ENCODE measurements at places on chromosomes 16 and 17. TPM values are rescaled to one million over a fixed set of nuclear protein-coding genes. Genes with fewer than 3 reads are reported as not detected.

DNA sequence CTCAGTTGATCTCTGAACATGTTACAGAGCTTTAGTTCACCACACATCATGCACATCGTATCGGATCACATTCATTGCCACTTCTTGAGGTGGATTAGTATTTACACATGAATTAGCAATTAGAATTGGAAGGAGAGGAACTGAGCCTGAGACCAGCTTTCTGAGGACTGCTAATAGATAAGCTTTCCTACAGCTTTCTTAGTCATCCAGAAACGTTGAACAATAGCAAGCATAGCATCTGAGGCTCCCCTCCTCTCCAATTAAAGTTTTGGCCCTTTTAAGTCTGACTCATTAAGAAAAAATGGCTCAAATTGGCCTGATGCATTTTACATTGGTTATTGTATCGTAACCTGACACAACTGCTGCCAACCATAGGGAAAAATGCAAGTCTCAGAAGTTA lies 1130.4 kb downstream of the CDH8 start:
- no peak for DNase-seq

DNA sequence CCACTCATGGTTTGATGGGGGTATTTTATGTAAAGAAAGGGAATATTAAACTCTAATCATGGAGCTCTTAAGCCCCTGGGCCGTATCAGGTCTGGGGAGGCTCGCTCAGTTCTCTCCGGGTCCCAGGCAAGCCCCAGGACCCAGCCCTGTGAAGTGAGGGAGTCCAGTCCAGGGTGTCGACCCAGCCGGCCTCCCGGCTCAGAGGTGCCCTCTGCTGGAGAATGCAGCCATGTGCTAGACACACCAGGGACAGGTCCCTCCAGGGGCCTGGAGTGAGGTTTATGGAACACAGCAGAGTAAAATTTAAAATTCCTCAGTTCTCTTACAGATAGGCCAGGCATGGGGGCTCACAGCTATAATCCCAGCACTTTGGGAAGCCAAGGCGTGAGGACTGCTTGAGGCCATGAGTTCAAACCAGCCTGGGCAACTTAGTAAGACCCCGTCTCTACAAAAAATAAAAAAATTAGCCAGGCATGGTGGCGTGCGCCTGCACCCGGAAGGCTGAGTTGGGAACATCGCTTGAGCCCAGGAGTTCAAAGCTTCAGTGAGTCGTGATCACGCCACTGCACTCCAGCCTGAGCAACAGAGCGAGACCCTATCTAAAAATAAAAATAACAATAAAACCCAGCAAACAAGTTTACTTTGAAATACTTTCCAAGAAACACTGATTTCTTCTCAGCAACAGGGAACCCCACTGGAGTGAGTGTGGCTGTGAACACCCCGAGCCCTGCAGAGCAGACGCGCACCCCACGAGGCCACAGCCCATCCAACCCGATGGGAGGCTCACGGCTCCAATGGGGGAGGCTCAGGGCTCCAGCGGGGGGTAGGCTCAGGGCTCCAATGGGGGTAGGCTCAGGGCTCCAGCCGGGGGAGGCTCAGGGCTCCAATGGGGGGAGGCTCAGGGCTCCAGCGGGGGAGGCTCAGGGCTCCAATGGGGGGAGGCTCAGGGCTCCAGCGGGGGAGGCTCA lies 72.2 kb downstream of the ZNF778 start:
- peak; percentile 52 for DNase-seq

DNA sequence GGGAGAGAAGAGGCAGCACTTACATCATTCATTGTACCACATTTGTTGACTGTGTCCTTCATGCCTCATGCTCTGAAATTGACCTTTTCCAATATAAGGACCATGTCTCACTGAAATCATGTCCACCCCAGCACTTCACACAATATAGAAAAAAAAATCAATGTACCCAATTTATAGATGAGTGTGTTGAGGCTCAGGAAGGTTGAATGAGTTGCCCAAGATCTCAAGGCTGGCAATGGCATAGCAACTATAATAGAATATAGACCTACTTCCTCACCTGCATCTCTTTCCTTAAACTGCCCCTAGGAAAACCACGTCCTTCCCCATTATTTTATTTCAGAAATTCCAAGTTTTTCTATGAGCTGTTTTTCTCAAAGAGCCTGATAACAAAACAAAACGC lies 912 bp upstream of the VAT1L start:
- no peak for DNase-seq

DNA sequence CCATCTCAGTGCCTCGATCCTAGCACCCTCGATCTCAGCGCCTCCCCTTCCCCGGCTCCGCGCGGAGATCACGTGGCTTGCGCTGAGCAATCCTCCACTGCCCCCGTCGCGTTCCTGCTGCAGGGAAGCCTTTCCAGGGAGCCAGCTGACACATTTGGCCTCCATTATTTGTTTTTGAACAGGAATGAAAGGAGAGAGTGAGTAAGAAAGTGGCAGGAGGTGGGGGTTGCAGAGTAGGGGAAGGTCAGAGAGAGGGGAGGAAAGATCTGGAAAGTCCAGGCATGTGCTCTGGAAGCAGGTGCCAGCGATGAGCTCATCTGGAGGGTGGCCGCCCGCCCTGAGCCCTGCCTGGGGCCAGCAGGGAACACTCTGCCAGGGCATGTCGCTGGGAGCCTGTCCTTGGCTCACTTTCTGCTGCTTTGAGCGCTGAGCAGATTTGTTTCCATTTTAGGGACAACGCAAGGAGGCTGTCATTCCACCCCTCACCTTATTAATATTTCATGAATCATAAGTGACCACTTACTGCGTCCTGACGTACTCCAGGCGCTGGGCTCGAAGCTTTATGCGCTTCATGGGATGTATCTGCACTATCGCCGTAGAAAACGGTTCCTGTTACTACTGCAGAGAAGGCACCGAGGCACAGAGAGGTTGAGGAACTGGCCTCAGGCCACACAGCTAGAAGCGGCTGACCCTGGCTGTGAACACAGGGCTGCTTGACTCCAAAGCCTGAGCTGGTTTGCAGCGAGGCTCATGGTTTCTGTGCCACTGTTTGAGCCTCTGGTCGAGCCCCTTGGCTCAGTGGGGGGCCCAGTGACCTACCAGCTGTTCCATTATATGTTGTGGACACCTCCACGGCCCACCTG lies 283.1 kb downstream of the SEC14L1 start:
- DNase-seq: peak; percentile 92

- no peak for DNase-seq
These were observed 14.3 kb downstream of the JUP start for GRCh38 chr17:41772218-41772585.

DNA sequence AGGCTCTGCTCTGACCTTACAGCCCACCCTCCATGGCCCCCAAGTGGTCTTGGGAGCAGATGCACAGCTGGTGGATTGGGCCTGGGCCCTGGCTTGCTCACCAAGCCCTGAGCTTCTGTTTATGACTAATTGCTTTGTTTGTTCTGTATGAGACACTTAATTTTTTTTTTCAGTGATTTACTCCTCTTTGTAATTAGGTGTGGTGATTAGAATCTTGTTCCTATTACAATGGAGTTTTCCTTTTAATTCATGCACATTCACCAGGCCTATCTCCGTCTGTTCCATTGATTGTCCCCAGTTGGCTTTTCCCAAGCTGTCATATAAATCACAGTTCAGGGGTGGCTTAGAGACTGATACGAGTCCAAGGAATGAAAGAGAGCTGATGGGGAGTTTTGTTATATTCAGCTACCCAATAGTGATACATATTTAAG lies 242.3 kb downstream of the CCDC182 start:
- no peak for DNase-seq

GRCh38 chr17:75635610-75636202 lies 2.5 kb downstream of the SMIM5 start:
- no peak for DNase-seq

P2RX5 gene
- not detected for total RNA-seq

Data from SJSA1 (cell line).